ENCODE measurements at places on chromosomes 2 and 18.

DNA sequence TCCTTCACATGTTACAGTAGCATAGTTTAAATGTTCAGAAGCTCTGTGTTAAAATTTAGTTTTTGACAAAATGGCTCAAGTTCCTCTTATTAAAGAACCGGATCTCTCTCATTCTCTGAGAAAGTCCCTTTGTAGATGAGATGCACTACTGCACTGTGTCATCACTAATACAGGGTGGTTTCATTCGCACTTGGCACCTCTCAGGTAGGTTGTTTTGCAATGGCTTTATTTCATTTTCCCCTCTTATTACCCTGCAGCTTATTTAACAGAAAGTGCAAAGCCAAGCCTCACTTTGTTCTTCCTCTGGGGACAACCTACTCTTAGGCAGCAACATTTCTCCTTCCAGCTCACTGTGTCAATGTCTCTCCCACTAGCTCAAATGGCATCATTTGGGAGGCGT lies 185.1 kb downstream of the DLGAP1 start:
- no peak for DNase-seq

- DNase-seq: no peak
Measured at GRCh38 chr2:172860336-172860707, 124.7 kb downstream of the RAPGEF4 start.

DNA sequence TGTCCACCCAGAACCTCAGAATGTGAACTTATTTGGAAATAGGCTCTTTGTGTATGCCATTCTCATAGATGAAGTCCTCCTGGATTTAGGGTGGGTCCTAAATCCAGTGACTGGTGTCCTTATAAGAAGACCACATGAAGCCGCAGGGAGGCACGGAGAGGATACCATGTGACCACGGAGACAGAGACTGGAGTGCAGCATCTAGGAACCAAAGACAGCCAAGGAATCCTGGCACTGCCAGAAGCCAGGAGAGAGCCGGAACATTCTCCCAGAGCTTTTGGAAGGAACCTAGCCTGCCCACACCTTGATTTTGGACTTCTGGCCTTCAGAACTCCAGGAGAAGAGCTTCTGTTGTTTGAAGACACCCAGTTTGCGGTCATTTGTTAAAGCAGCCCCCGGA lies 49.7 kb downstream of the ARL4C start:
- no peak for DNase-seq

GRCh38 chr2:108978709-108979111 lies 10.3 kb downstream of the EDAR start:
- no peak for DNase-seq

Data from CD4-positive, alpha-beta T cell treated with Interleukin-21 for 1 hour (primary cell).